Stimulated activated CD4-positive, alpha-beta T cell treated with anti-CD3 and anti-CD28 coated beads, Interleukin-1b, Interleukin-23, amount 100 ng/mL, for 1 hour (primary cell): ENCODE measurements at places on chromosomes 7 and 10.

GRCh38 chr7:27152816-27153442 lies 546 bp upstream of the HOXA3 start:
- DNase-seq = no peak

DNA sequence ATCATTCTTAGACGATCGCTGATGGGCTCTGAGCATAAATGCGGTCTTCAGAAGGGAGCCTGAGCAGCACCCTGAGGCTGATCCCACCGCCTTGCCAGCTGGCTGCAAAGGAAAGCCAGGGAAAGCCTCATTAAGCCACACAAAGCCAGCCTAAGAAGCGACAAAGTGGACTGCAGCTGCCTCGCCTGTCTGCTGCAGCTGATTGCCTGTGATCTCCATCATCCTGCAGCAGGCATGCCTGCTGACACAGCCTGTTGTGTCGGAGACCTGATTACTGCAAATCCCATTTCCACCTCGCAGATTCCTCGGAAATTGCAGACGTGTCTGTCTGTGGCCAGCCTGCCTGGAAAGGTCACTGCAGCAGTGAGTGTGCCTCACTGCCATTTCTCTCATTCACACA lies 1087.0 kb upstream of the AUTS2 start:
- no peak for DNase-seq

DNA sequence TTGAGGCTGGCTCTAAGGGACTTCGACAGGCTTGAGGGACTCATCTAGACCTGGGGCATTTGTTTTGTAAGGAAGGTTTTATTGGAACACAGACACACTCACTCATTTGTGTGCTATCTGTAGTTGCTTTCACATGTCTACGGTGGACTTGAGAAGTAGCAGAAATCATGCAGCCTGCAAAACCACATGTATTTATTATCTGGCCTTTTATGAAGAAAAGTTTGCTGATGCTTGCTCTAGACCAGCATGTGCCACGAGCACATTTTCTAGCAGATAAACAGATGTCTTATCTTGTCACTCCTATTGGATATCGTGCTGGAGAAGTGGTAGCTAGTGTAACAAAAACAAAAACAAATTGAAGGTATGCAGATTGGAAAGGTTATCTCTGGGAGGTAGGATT lies 9.8 kb downstream of the UPP1 start:
- DNase-seq = no peak

DNA sequence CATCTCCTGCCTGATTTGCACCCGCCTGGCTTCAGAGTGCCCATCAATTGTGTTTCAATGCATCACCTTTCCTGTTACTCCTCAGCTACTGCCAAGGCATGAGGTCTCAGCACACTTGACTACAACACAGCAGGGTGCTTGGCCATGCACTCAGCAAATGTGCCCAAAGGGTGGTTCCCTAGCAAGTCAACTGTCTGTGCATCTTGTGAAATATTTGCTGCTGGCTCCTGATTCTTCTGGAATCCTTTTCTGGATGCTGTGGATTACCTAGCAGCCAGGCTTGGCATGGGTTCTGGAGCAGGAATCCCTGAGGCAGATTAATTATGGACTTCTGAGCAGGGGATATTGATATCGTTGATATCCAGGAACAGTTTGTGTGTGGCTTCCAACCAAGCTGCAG lies 662.6 kb upstream of the MGMT start:
- DNase-seq = no peak

GRCh38 chr10:57973451-57973850 lies 294.2 kb downstream of the IPMK start:
- no peak for DNase-seq

GRCh38 chr10:4252701-4253100 lies 467.7 kb upstream of the KLF6 start:
- DNase-seq = no peak

DNA sequence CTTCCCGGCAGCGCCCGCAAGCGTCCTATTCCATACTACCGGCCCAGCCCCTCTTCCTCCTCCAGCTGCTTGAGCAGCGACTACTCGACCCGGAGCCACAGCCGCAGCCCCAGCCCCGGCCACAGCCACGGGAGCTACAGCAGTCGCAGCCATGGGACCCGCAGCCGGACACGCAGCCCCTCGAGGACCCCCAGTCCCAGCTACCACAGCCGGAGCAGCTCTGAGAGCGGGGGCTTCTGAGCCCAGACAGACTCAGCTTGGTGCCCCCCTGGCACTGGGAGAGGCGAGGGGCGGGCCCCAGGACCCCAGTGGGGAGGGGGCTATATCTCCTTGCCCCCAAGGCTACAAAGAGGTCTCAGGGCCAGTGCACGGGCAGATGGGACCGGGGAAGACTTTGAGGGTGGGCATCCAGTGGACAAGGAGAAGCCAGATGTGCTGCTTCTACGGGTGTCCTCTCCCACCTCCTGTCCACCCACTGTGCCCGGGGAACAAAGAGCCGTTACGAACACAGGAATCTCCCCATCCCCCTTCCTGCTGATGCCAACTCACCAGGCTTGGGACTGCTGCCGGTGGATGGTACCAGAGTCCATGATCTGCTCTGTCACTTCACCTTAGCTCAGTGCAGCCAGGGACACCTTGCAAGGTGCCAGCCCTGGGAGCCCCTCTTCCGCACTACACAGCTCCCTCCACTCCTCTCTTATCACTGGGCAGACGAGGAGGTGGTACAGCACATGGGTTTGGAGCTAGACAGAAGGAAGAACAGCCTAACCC lies 16.7 kb upstream of the HSPB1 start:
- no peak for DNase-seq

- no peak for DNase-seq
Measured at GRCh38 chr10:98536551-98536950, 89.8 kb upstream of the HPS1 start.

DNA sequence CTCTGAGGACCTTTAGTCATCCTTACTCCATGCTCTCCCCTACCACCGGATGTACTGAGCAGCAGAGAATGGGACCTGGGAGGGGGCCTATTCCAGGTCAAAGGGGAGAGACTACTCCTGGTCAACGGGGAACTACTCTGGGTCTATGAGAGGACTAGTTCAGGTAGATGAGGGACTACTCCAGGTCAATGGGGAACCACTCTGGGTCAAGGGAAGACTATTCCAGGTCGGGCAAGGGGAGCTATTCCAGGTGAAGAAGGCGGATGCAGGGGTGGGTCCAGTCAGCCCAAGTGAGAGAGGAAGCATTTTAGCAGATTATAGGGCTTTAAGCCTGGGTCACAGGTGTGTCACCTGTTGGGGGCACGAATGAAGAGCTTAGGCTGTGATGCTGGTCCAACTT lies 35.4 kb downstream of the CCM2 start:
- DNase-seq = no peak

DNA sequence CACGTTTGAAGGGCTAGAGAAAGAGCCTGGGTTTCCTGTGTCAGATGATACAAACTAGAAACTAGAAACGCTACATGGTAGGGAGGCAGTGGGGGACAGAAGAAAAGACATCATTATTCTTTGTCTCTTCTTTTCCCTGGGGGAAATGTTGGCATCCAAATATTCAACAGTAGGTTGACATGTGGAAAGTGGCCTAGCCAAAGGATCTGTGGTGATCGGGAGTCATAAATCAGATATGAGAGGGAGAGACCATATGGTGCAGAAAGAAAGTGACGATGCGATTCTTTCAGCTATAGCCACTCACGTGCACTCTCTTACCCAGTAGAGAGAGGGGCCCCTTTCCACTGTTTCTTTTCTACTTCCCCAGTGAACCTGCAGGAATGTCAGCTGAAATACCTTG lies 964.7 kb downstream of the LRMDA start:
- DNase-seq = no peak

- no peak for DNase-seq
Measured at GRCh38 chr7:113414401-113415035, 296.2 kb upstream of the SMIM30 start.
